B cell (primary cell): ENCODE measurements at places on chromosomes 7 and 10.

DNA sequence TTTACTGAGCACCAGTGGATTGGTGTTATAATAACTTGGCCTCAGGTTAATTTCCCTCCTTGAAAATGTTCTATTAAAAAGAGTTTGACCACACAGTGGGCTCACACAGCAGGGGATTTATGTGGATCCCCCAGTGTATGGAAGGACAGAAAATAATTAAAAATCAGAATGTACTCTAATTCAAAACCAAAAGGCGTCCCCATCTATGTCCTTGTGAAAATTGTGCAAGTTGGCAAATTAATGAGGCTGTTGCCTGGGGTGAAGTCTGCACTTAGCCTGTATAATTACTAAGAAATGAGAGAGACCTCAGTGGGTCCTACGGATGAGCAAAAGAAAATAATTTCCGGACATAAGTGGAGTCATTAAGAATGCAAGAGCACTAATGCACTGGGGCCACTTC lies 31.1 kb downstream of the PIK3CG start:
- DNase-seq, result no peak

GRCh38 chr7:111741811-111742240 lies 179.5 kb upstream of the IMMP2L start:
- peak; percentile 67 for DNase-seq

DNA sequence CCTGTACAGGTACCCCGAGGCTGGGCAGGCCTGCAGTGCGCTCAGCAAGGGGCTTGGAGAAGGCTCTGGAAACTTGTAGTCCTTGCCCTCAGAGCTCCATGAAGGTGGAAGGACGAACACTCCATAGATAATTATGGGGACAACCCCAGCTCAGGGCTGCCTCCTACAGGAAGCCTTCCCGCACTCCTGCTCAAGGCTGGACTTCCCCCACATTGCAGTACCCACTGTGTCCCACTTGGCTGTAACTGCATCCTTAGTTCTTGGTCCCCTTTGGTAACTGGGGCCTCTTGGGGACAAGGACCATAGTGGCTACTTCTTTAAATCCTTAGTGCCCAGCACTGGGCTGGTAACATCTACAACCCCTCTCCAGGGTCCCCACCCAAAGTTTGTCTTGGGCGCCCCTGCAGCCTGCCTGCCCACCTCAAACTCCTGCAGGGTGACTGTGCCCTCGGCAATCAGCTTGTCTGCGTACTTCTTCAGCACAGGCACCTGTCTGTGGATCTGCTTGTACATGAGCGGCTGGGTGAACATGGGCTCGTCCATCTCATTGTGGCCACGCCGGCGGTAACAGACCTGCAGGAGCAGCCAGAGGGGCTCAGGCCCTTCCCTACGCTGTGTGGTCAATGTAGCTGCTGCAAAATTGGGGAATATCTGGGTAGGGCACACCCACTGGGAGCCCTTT lies 17.1 kb downstream of the OGDHL start:
- no peak for DNase-seq

GRCh38 chr10:122738031-122738430 lies 38.4 kb upstream of the C10orf120 start:
- no peak for DNase-seq

- no peak for DNase-seq
These were observed 4.4 kb downstream of the BICC1 start for GRCh38 chr10:58517081-58517480.

DNA sequence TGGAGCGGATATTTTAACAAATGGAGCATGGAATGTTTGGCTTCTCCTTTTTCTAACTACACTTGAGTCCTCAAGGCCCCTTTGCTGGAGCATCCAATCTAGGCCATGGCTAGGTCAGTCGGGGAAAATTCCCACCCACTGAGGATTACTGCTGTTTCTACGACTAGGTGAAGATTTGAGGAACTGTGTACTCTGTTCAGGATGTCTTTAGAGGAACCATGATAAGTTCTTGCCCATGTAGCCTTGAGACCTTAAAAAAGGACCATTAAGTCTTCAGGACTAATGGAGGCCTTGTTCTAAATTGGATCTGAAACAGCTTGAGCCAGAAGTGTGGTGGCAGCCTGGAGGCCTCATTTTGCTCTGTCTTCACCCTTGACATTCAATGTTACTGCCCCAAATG lies 6.2 kb downstream of the AGK start:
- DNase-seq, result no peak

GRCh38 chr7:50863053-50863452 lies 80.4 kb upstream of the GRB10 start:
- no peak for DNase-seq

GRCh38 chr7:149285603-149286002 lies 23.6 kb downstream of the ZNF783 start:
- DNase-seq, result no peak
